ELR (cell line): ENCODE measurements at places on chromosomes 7 and 10.
A peak's percentile ranks its signal among the peaks of the same experiment; 100 is the strongest.

DNA sequence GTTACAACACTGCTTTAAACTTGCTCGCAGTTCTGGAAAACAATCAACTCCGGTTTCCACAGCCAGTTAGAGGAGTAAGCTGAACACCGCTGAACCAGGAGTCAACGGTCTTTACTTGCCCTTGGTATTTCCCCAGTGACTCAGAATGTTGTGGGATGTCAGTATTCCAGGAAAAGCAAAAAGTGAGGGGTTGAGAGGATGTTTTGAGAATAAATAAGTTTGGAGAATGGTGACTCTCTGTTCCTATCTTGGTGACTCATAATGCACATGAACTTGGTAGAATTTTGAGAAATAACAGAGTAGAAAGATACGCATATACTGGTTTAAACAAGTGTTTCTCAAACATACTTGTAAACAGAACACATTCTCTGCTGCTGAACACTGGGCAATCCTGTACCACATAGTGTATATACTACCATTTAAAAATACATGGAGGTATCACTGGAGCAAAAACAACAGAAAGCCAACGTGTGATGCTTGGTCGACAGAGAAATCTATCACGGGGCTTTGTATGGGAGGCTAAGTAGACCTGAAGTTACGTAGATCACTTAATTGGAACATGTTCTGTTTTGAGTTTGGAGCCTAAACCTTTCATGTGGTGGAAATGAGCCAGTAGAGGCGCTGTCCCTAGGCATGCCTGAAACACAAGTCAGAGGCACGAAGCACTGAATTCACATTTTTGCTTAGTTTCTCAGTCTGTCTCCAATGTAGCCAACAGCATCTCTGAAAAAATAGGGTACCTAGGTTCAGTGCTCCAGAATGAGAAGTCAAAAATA lies 534.3 kb downstream of the PARD3 start:
- DNase-seq = peak; percentile 96

DNA sequence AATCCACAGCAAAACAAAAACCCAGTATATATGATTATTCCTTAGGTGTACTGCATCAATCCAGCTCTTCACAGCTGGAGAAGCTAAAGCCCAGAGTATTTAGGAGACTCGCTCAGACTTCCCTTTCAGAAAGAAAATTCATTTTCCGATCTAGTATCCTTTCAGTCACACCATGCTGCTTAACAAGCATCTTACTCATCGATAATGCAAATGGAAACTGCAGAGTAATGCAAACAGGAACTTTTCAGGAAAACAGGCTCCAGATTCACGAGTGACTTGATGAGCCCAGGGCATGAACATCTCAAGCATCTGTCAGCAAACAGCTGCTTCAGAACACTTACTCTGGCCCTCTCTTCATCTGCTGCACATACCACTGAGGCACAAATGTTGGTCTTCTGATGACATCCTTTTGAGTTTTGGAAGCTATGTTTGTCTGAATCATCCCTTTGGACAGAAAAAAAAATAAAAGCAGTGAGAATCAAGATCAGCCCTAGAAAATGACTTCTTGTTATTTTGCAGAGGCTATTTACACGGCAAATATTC lies 24.9 kb upstream of the ZC3HAV1L start:
- no peak for DNase-seq

DNA sequence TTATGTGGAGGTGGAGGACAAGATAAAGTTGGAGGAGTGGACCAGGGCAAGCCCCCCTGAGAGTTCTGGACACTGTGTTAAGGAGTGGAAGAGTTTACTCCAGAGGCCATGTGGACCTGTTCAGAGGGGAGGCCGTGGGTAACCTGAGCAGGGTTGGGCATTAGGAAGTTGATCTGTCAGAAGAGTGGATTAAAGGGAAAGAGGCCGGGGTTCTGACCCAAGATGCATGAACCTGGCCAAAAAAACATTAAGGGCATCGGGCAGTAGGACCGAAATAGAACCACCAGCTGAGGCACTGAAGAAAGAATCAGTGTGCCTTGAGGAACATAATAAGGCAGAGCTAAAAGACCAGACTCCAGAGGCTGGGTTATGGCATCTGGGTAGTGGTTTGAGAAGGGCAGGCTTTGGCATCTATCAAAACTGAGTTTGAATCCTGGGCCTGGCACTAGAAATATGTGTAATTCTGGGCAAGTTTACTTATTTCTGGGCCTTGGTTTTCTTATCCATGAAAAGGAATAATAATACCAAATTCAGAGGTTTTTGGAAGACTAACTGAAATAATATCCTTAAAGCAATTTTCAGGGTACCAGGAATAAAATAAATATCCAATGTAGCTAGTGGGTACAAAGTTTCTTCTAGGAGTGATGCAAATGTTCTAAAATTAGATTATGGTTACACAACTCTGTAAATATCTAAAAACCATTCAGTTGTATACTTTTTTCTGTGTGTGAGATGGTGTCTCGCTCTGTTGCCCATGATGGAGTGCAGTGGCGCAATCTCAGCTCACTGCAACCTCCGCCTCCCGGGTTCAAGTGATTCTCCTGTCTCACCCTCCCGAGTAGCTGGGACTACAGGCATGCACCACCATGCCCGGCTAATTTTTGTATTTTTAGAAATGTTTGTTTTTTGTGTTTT lies 10.9 kb upstream of the FRAT1 start:
- no peak for DNase-seq

GRCh38 chr10:3290550-3290949 lies 118.0 kb upstream of the PITRM1 start:
- DNase-seq = no peak

DNA sequence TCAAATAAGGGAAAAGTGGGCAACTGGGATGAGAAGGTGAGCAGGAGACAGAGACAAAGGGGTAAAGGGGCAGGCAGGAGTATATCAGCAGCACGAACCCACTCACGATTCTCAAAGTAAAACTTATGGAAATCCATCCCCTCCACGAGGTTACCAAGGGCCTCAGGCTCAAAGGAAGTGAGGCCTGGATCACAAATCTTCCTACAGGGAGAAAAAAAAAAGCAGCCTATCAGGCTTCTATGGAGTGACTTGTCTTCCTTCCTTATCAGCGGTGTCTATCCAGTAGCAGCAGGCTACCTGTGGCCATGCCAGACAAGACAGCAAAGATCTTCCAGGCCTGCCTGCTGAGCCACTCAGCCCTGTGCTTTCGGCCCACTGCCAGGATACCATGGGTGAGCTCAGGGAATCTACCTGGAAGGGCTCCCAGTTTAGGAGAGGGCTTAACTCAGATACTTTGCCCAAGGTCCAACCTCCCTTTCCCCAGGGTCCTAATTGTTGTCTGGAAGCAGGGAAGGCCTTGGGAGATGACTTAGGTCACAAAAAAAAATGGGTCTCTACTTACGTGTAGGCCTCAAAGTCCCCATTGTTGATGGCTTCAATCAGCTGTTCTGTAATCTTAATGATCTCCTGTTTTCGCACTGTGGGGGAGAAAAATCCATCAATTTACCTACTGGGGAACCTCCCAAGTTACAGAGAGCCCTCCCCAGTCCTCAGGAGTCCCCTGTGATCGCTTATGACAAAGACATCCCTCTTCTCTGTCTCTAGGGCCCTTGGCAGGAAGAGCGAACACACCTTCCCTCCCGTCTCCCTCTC lies 5.7 kb upstream of the NDST2 start:
- DNase-seq = no peak

DNA sequence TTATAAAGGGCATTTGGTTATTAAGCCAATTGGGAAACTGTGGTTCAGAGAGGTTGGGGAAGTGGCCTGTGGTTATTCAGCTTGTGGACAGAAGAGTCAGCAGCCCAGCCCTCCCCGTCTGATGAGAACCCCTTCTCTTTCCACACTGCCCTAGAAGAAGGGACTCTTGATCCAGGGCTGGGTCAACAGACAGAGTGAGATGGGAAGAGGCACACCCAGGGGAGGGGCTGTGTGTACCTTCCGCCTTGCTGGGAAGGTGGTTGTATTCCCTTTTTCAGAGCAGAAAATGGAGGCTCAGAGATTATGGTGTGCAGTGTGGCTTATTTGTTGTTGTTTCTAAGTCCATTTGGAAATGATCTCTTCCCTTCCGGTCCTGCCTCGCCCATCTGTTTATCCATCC lies 103.4 kb downstream of the GRK5 start:
- no peak for DNase-seq

DNA sequence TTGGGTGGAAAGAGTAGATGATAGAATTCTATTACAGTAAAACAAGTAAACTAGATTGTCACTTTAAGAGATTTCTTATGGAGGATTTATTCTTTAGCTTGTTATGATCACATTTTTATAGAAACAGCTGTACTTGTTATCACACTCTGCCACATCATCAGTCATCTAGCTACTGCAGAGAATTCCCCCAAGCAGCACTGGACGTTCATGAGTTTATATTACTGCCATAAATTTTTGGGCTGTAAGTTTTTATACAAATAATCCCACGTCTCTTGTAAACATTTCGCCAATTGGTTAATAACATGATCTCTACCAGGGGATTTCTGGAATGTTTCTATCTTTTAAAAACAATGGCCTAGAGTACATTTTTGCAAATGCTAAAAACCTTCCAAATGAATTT lies 238.8 kb downstream of the POLR1F start:
- peak; percentile 1 for DNase-seq

DNA sequence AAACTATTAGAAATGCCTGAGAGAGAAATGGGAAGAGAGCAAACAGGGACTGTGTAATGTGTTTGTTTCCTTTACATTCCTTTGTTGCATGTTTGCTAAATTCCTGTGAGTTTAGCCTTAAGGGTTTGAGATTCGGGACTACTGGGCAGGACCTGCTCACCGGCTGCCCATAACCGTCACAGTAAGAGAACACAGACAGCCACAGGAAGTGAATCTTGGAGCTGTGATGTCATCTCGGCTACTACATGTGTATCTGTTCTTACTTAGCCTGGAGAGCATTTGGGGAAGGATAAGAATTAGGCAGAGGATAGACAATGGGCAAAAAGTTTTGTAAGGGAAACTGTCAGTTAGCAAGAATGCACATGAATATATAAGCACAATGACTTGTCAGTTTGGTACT lies 485.1 kb upstream of the KLF6 start:
- DNase-seq = peak; percentile 77

GRCh38 chr7:20545016-20545415 lies 70.5 kb upstream of the ABCB5 start:
- DNase-seq = no peak

GRCh38 chr10:90969121-90969534 lies 48.2 kb upstream of the ANKRD1 start:
- DNase-seq = peak; percentile 27

- no peak for DNase-seq
Observed at GRCh38 chr7:46397591-46397990, 476.5 kb upstream of the IGFBP3 start.

GRCh38 chr7:76515999-76516443 lies 5.7 kb downstream of the UPK3B start:
- peak; percentile 62 for DNase-seq

DNA sequence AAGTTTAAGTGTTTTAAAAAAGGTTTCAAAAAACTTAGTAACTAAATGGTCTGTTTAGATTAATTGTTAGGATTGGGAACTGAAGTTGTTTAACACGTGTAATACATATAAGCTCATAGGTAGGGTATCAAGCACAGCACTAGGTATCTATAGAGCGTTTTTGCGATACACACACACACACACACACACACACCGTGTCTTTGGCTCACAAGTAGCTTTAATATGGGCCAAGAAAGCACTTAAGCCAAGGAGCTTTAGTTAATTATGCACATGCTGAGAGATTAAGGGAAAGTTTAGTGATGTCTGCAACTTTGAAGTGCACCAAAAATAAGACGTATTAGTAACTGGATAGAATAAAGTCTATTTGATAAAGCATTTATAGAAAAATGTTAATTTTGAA lies 93.8 kb upstream of the CNTNAP2 start:
- no peak for DNase-seq

- no peak for DNase-seq
Observed at GRCh38 chr10:82643601-82644000, 768.6 kb downstream of the NRG3 start.

DNA sequence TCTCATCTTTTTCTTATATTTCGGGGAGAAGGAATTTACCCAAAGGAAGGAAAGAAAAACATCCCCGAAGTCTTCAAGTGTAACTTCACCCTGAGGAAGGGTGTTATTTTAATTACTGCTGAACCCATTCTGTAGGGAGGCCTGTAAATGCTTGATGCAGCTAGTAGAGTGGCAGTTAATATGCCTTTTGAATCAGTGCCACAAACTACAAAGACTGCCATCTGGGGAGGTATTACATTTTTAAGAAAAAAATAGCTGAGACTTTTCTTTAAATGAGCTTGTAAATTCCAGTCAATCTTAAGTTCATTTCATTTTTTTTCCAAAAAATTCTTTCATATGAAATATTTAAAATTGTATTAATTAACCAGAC lies 233.1 kb upstream of the FERD3L start:
- DNase-seq = no peak

GRCh38 chr7:68203251-68203650 lies 1206.6 kb downstream of the TYW1 start:
- no peak for DNase-seq

DNA sequence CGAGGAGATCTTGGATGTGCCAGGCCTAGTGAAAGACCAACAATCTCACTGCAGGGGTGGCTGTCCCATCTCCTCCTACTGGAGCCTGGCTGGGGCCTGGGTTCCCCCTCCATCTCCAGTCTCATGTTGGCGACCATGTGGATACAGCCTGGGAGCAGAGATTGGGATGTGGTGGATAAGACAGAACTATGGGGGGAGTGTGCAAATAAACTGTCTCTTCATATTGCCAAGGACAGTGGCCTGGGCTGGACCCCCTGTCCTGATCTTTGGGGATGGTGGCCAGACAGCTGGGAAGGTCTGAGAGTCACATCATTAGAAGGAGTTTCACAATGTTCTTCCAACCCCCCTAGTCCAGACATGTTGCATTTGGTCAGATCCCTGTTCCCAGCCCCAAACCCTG lies 5.8 kb upstream of the MINDY4 start:
- no peak for DNase-seq

DNA sequence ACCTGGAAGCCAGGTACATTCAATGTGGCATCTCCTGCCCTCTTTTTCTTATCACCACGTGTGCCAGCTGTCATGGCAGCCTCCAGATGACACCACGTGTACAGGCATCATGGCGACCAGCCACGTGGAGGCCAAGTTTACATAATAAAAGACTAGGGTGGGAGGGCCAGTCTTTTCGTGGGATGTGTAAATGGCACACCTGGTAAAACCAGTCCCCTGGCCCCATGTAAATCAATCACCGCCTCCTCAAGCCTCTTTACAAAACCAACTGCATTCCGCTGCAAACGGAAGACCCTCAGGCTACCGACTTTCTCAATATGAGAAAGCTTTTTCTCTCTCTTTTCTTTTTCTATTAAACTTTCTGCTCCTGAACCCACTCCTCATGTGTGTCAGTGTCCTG lies 65.1 kb upstream of the PHF14 start:
- DNase-seq = no peak

GRCh38 chr10:47266602-47267001 lies 33.4 kb upstream of the GDF10 start:
- DNase-seq = no peak

- no peak for DNase-seq
Observed at GRCh38 chr7:29185613-29186012, 9.0 kb upstream of the CHN2 start.
